ENCODE measurements at places on chromosomes 16 and 17.
A peak's percentile ranks its signal among the peaks of the same experiment; 100 is the strongest.

GRCh38 chr17:32627239-32627996 lies 140.6 kb downstream of the CDK5R1 start:
- no peak for DNase-seq

- peak; percentile 81 for DNase-seq
Observed at GRCh38 chr16:278863-279366, 1.5 kb upstream of the ARHGDIG start.

- no peak for DNase-seq
Observed at GRCh38 chr17:74686761-74687160, 26.0 kb downstream of the CD300LF start.

GRCh38 chr17:44995436-44996001 lies 27.4 kb upstream of the C1QL1 start:
- no peak for DNase-seq

- no peak for DNase-seq
Observed at GRCh38 chr17:45851873-45852272, 7.2 kb downstream of the SPPL2C start.

GRCh38 chr16:55734665-55735064 lies 78.9 kb downstream of the SLC6A2 start:
- no peak for DNase-seq

DNA sequence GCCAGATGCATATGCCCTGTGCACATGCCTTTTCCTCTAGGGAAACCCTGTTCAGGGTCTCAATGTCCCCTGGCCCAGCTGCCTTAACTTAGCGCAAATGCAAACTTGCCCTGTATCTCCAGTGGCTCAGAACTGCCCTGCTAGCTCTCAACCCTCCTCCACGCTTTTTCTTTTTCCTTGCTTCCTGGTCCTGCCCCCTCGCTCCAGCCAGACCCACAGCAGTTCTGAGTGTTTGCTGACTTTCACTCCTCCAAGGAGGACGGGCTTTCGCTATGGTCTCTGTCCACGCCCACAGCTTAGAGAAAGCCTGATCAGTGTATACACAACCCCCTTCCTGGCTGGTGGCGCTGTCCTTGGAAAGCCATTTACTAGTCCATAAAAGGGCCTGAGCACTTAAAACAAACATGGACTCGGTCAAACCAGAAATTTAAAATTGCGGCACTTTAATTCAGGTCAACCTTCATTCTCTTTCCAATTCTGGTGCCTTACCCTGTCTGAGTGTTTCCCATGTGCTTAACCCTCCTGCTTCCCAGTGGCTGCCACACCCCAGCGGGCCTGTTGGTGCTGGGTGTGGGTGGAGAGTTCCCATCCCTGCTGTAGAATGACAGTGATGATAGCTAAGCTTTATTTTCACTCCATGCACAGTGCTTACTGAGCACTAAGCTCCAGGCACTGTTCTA lies 15.6 kb upstream of the TMEM98 start:
- no peak for DNase-seq

DNA sequence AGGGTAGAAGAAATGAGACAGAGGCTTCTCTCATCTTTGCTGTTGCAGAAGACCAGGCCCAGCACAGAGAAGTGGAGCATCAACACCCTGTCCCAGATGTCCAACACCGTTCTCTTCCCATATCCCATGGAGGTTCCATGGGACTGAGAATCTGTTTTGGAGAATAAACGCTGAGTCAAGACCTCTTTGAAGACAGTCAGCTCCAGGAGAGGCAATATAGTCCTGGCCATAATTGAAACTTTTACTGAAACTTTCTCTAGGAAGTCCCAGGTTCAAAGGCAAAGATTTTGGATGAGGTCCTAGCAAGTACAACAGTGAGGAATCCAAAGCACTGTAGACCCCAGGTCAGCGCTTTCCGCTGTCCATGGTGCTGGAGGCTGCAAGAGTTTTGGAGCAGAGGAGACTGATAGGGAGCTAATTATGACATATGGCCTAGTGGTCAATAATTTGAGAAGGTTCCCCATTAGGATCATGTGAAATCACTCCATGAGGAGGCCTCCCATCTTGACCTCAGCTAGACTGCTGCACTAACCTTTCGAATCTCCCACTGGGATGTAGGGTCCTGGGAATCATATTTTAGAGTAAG lies 36.0 kb downstream of the OSBPL7 start:
- DNase-seq: peak; percentile 37

DNA sequence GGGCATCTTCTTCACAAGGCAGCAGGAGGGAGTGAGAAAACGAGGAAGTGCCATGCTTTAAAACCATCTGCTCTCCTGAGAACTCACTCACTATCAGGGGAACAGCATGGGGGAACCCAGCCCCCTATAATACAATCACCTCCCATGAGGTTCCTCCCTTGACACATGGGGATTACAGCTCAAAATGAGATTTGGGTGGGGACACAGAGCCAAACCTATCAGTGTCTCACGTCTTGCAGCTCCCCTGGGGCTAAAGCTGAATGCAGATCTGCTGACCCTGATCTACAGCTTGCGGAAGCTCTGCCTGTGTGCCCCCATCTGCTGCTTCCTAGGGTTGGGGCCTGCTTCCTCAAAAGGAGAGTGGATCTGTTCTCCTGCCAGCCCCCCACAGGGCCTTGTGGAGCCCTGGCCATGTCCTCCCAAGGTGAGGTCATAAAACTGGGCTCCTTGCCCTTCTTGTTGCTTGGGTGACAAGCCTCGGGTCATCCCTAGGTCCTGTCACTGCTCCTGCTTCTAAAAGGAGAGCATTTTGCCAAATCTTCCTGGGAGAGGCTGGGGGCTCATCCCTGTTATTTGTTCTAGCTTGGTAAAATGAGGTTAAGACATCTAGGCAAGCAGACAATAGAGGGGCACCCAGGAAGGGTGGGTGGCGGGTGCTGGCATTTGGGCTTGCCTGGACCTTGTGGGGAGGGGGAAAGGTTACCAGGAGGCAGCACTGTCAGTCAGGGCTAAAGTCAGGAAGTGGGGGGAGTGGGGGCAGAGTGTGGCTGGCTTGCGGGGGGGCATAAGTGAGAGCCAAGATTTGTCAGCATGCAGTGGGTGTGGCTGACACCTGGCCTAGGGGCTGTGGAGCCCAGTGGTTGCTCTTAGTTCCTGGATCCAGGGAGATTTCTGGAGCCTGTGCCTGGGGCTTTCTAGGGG lies 16.0 kb downstream of the KRT33A start:
- DNase-seq: no peak

DNA sequence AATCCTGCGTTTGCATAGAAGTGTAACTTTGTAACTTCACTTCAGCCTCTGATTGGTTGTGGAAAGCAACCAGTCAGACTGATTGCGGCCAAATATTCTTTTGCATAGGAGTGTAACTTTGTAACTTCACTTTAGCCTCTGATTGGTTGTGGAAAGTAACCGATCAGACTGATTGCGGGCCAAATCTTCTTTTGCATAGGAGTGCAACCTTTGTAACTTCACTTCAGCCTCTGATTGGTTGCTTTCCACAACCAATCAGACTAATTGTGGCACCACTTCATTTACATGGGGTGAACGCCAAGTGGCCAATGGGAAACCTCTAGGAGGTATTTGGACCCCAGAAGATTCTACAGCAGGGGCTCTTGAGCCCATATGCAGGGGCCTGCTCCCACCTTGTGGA lies 1.8 kb upstream of the TMEM98 start:
- DNase-seq: no peak

GRCh38 chr16:29023279-29024277 lies 38.7 kb downstream of the LAT start:
- DNase-seq: no peak

GRCh38 chr16:56651586-56651985 lies at the start of gene MT1B:
MT1B (plus strand) TSS chr16:56651886; CDS start chr16:56651954, 68 bp downstream.
- DNase-seq: no peak

DNA sequence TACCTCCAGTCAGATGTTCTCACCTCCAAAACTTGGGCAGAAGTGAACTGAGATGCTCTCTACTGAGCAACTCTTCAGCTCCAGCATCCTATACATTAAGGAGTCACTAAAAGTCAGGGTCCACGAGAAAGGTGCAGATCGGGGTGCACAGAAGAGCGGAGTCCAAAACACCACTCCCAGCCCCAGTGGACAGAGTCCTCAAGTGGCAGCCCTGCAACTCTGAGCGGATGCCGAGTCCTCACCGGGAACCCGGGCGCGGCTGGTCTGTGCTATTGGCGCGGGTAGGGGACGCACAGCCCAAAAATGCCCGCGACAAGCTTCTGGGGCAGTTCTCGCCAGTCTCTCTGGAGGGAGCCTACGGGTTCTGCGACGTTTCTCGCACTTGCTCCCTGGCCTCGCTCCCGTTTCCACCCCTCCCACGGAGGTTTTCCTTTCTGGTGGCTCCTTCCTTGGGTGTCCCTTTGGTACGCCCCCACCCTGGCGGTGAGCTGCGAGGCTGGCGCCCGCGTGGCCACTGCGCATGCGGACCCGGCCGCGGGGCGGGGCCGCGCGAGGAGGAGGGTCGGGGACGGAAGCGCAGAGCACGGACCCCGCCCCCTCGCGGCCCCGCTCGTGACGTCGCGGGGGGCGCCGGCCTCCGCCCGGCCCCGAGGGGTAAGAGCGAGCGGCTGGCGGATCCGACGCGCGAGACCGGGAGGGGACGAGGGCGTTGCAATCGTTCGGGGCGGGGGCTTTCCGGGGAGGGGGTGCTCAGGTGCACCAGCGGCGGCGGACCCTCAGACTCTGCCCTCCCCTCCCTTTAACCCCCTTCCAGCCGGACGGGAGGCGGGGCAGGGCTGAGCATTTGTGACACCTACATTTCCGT lies at the start of gene TMEM219:
Gene TMEM219, plus strand, starts transcription at position 601 of the 865 bp plus-strand sequence. CDS start 1,065 bp downstream, outside the sequence.
- DNase-seq: peak; percentile 93

DNA sequence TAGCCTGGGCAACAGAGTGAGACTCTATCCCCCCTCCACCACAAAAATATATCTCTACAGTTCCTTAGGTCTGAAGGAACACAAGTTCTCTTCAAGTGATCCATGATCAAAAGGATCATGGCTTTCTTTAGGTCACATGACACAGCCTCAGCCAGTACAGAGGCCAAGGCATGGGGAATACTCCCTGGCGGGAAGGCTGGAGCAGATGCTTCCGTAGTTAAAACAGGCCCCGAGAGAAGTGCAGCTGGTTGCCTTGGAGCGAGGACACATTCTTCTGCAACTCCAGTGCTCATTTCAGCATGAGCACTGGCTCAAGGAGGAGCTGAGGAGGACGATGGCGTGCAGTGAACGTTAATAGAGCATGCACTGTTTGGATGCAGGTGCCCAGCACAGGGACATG lies 13.5 kb downstream of the CDIP1 start:
- DNase-seq: no peak

GRCh38 chr17:55053855-55054254 lies 85.3 kb downstream of the STXBP4 start:
- DNase-seq: no peak

DNA sequence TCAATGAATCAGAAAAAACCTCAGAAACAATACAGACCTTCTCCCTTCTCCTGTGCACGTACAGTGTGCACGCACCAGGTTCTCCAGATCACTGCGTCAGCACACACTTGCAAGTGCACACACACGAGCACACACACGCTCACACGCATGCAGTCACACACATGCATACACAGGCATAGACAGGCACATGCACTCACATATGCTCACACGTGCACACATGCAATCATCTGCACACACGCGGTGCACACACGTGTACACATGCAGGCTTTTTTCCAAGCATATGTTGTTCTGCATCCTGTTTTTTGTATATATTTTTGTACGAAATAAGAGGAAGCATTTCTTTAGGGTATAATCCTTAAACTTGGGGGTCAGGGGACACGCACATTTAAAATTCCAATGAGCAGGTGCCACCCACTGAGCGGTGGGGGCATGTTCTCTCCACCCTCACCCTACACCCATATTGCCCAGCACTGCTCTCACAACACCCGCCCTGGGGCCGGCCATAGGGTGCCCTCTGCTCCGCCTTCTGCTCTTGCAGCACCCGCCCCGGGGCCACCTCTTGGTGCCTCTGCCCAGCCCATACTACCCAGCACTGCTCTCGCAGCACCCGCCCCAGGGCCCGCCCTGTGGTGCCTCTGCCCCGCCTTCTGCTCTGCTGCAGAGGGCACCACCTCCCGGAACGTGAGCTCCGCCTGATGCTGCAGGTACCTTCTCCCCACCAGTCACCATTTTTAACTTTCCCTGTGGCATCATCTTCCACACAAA lies 20.9 kb downstream of the KLHDC4 start:
- DNase-seq: no peak

DNA sequence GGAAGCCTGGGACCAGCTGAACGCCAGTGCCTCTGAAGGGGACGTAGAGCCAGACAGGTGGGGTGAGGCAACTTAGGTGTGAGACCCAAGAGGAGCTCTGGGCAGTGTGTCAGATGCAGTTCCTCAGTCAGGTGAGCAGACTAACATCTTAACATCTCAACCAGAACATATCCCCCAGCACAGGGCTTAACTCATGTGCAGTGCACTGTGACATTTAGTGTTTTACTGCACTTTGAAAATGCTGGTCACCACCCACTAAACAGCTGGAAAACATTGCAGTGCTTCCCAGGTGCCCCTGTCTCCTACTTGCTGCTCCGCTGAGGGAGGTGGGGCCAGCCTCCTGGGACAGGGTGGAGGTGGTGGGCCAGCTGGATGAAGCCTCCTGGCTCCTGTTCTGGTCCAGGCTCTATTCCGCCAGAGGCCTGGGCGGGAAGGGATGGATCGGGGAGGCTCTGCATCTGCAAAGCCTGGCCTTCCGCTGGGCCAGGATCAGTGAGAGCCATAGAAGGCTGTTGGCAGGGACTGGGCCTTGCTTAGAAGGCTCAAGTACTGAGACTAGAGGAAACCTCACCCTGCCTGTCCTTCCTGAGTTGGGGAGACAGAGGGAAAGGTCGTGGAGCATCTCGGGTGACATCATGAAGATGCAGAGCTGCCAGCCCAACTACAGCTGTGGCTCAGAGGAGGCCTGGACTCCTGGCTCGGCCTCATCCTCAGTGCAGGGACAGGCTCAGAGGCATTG lies 7.9 kb upstream of the MRC2 start:
- no peak for DNase-seq

- DNase-seq: no peak
Observed at GRCh38 chr17:34403006-34403405, 40.0 kb upstream of the CCL1 start.

DNA sequence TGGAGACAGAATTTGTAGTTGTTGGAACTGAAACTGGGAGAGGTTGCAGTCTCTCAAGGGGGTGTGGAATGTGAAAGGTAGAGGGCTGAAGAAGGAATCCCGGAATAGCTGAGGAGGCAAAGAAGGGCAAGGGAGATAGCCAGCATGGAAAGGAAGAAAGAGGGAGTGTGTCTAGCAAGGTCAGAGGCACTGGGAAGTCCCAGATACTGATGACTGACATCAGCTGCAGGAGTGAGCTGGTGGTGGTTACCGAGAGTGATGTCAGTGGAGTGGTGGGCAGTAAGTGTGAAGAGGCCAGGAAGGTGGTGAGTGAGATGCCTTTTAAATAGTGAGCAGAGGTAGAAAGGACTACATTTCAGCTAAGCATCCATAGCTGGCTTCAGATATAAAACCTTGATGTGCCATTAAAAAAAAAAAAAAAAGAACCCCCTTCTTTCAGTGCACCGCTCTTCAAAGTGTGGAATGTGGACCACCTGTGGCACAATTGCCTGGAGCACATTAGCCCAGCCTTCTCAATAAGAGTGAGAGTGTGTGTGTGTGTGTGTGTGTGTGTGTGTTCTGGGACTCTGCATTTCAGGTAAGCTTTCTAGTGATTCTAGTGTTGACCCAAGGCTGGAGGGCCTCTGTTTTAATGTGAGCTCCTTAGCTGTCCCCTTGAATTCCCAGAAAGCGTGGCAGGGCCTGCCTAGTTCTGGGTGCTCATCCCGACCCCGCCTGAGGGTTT lies 8.5 kb downstream of the PRMT7 start:
- DNase-seq: no peak
